Esophagus squamous epithelium (tissue), 5 donors: ENCODE measurements at places on chromosomes 3 and 15. TPM values are rescaled to one million over a fixed set of nuclear protein-coding genes. Genes with fewer than 3 reads are reported as not detected.

GRCh38 chr15:69888406-69888805 lies 209.3 kb downstream of the TLE3 start:
- no peak overlapping the region for H3K27ac ChIP-seq
- no peaks in the 10 kb centered on the region for H3K36me3 ChIP-seq
- H3K4me3 ChIP-seq, result no peak overlapping the region
- H3K27me3 ChIP-seq, result no peaks in the 10 kb centered on the region

DNA sequence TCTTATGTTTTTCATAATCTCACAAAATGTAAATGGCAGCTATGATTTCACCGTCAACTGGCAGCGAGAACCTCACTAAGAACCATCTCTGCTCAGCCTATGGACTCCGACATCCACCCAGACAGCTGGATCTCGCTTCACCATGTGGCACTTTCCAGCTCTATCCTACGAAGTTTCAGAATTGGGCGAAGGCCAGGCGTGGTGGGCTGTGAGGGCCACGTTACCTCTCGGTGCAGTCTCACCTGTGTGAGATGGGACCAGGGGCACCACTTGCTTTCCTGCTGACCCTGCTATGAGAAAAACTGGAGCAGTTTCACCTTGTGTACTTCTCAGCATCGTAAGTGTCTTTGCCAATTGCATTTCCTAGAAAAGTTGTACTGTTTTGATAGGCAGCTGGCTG lies 32.3 kb downstream of the CHDH start:
- H3K4me3 ChIP-seq, result no peak overlapping the region
- no peaks in the 10 kb centered on the region for H3K36me3 ChIP-seq
- DNase-seq, result no peak

CCK gene
- total RNA-seq, result 3.1 TPM

DNA sequence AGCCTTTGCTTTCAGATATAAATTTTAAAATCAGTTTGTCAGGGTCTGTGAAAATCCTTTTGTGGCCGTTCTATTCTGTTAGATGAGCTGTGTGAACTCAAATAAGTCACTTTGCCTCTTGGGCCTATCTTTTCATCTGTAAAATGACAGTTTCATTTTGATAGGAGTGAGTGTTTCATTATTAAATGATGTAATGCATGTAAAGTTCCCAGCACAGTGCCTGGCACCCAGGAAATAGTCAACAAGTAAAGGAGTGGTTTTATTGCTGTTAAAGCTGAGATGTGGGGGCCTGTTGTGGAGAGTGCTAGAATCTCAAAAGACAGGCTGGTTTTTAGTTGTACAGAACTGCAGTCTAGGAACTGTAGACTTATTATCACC lies 394.5 kb upstream of the CFAP20DC start:
- H3K27ac ChIP-seq, result no peak overlapping the region
- H3K36me3 ChIP-seq, result no peaks in the 10 kb centered on the region
- H3K27me3 ChIP-seq, result no peaks in the 10 kb centered on the region
- no peaks in the 10 kb centered on the region for H3K4me1 ChIP-seq
- no peak for DNase-seq
- H3K4me3 ChIP-seq, result no peak overlapping the region

BNC1 gene
- 38.3 TPM for total RNA-seq

- no peak overlapping the region for H3K27ac ChIP-seq
- no peaks in the 10 kb centered on the region for H3K4me1 ChIP-seq
- no peak for DNase-seq
- peaks cover 51% of the 10 kb centered on the region for H3K27me3 ChIP-seq
These were observed 10.8 kb downstream of the TBC1D21 start for GRCh38 chr15:73884159-73884558.

SLC22A13 gene
- 0.76 TPM for total RNA-seq

NXPE3 gene
- 3.4 TPM for total RNA-seq
